ENCODE measurements at places on chromosomes 1 and 21. TPM values are rescaled to one million over a fixed set of nuclear protein-coding genes. Genes with fewer than 3 reads are reported as not detected.

GRCh38 chr21:42931560-42932235, 6.3 kb upstream of the ERVH48-1 start:
- no peak overlapping the region for H3K4me3 ChIP-seq
- H3K4me1 ChIP-seq, result peaks cover 4% of the 10 kb centered on the region
- H3K27ac ChIP-seq, result no peak overlapping the region
- no peaks in the 10 kb centered on the region for H3K36me3 ChIP-seq
- no peaks in the 10 kb centered on the region for H3K27me3 ChIP-seq
- peak; percentile 23 for DNase-seq

GRCh38 chr1:213929398-213929797, 58.4 kb upstream of the PROX1 start:
- no peaks in the 10 kb centered on the region for H3K36me3 ChIP-seq
- H3K4me3 ChIP-seq, result no peak overlapping the region
- DNase-seq, result no peak
- no peak overlapping the region for H3K27ac ChIP-seq

DNA sequence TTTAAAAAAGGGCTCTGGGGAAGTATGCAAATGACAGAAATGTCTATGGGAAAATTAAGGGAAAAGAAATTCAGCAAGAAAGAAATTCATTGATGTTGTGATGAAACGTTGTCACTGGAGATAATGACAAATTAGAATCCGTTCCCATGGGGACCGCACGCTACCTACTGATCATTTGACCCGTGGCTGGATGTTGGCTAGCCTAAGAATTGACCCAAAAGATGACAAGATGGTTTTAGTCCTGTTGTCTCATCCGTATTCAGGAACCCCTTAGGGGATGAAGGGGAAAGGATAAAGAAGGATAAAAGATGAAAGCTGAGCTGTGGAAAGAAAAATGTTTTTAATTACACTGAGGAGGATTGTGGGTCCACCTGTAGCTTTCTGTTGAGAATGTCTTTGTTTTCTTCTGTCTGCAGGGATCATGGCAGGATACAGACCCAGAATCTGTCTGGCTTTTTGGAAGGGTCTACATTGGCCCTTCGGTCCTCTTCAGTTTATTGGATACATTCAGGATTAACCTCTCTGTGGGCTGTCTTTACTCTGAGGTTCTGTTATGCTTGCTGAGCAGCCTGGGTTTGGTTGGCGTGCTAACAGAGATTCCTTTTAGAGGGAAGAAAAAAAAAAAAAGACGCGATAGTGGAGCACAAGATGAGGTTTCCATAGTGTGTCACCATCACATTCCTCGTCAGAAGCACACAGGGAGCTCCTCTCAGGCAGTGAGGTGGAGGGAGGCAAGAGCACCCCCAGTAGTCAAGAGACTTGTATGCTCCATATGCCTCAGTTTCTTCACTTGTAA, 106.2 kb downstream of the CACHD1 start:
- H3K36me3 ChIP-seq, result no peaks in the 10 kb centered on the region
- no peak overlapping the region for H3K4me3 ChIP-seq
- H3K4me1 ChIP-seq, result no peaks in the 10 kb centered on the region
- no peaks in the 10 kb centered on the region for H3K27me3 ChIP-seq
- no peak for DNase-seq
- H3K27ac ChIP-seq, result no peak overlapping the region

DNA sequence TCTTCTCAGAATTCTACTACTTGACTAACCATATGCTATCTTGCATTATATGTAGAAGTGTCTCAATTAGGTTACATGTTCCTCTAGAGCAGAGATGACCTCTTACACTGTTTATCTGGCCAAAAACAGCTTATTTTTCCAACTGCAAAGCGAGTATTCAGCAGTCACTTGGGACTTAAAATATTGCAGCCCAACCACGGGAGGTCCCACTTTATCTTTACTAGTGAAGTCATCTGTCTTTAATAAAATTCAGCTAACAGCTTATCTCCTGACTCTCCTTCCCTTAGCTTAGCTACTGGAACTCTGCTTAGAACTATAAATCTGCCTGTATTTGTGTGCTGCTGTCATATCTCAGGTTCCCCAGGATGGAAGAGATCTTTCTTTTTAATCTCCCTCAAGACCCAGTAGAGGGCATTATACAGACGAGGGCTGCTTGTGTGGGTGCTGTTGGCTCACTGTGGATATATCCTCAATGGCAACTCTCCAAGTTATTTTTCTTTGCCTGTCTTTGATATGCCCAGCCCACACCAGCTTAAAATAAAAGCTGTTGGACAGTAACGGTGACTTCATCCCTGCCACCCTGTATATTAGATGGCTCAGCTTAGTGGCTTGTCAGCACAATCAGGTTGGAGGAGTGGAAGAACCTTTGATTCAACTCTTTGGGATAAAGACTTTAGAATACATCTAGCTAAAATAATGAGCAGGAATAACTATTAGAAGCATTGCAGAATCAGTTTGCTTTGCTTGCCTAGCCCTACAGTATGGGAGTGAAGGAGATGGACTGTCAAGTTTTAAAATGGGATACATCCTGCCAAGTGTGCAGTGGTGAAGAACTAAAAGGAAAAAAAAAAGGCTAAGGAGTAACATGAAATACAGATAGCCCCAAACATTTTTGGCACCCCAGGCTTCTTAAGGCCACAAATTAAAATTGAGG, 9.6 kb downstream of the ENSA start:
- no peak for DNase-seq
- peaks cover 60% of the 10 kb centered on the region for H3K36me3 ChIP-seq
- peak overlapping the region; percentile 39 for H3K27ac ChIP-seq

DNA sequence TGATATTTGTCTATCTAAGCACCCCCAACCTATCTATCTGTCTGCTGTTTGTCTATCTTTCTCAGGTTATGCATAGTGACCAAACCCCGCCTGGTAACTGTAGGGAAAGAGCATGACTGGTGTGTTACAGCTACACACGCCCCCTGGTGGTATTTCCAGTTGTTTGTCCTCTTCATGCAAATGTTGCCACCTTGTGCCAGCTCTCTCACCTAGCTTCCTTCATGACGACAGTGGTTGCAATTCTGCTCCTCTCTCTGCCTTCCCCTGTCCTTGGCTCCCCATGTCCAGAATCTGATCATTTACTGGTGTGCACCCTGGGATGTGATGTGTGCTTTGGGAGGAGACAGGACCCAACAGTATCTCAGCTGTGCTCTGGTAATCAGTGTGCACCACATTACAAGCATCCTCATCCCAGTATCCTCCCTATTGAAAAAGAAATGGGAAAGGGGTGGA, 8.1 kb upstream of the INKA2 start:
- no peaks in the 10 kb centered on the region for H3K4me1 ChIP-seq
- H3K36me3 ChIP-seq, result no peaks in the 10 kb centered on the region
- no peak overlapping the region for H3K27ac ChIP-seq
- no peaks in the 10 kb centered on the region for H3K27me3 ChIP-seq
- H3K4me3 ChIP-seq, result no peak overlapping the region

DNA sequence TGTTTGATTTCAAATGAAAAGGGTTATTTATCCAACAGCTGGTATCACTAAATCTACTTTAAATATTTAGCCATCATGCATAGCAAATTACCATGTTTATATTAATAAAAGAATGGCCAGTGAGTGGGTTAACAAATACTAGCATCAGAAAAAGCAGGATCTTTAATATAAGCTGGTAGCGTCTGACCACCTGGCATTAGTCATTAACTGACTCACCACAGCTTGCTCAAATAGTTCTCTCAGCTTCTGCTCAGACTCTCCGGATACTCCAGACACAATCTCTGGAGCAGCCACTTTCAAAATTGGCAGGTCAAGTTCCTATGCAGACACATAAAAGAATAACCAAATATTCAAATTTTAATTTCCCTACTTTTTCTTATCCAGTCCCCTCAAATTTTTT, 29.6 kb downstream of the NVL start:
- no peaks in the 10 kb centered on the region for H3K4me1 ChIP-seq
- no peak overlapping the region for H3K4me3 ChIP-seq
- DNase-seq, result no peak
- no peaks in the 10 kb centered on the region for H3K27me3 ChIP-seq
- H3K36me3 ChIP-seq, result peaks cover 98% of the 10 kb centered on the region

DNA sequence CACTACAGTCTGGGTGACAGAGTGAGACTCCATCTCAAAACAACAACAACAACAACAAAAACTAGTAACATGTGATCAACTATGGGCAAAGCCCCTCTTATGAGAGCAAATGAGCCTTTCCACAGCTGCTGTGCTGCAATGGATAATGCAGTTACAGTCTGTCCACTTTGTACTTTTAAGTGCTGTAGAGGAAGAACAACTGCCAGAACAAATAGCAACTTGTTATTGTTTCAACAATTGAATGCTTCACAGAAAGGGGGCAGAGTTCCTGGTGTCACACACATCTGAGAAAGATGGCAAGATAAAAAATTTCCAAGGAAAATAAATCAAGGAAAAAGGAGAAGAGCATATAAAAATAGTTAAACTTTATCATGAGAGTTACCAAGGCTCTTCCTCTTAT, 243.6 kb upstream of the DMRTA2 start:
- no peaks in the 10 kb centered on the region for H3K36me3 ChIP-seq
- peaks cover 34% of the 10 kb centered on the region for H3K4me1 ChIP-seq
- no peaks in the 10 kb centered on the region for H3K27me3 ChIP-seq

GRCh38 chr1:212118167-212118871, 82.8 kb downstream of the DTL start:
- H3K27me3 ChIP-seq, result no peaks in the 10 kb centered on the region
- DNase-seq, result no peak
- H3K36me3 ChIP-seq, result no peaks in the 10 kb centered on the region
- H3K4me1 ChIP-seq, result no peaks in the 10 kb centered on the region
- no peak overlapping the region for H3K4me3 ChIP-seq
- no peak overlapping the region for H3K27ac ChIP-seq

GRCh38 chr1:8165595-8166360, 139.7 kb upstream of the ERRFI1 start:
- H3K27me3 ChIP-seq, result no peaks in the 10 kb centered on the region
- no peak for DNase-seq
- no peak overlapping the region for H3K4me3 ChIP-seq
- H3K27ac ChIP-seq, result no peak overlapping the region

DNA sequence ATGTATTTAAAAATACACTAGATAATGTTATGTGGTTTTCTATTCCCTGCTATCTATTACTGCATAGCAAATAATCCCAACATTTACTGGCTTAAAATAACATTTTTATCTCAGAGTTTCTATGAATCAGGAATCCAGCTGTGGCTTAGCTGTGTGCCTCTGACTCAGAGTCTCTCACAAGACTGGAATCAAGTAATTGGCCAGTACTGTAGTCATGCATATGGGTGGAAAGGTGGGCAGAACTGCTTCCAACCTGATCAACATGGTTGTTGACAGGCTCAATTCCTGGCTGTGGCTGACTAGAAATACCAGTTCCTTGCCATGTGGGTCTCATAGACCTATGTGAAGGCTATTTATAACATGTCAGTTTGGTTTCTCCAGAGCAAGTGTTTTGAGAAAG, 131.8 kb downstream of the PDE4B start:
- no peaks in the 10 kb centered on the region for H3K27me3 ChIP-seq
- no peaks in the 10 kb centered on the region for H3K4me1 ChIP-seq
- H3K4me3 ChIP-seq, result no peak overlapping the region
- no peak for DNase-seq
- H3K27ac ChIP-seq, result no peak overlapping the region
- H3K36me3 ChIP-seq, result no peaks in the 10 kb centered on the region

GRCh38 chr1:221069178-221069903, 190.1 kb downstream of the HLX start:
- H3K27me3 ChIP-seq, result no peaks in the 10 kb centered on the region
- no peak for DNase-seq
- no peaks in the 10 kb centered on the region for H3K36me3 ChIP-seq
- H3K27ac ChIP-seq, result no peak overlapping the region
- H3K4me1 ChIP-seq, result peaks cover 18% of the 10 kb centered on the region
- H3K4me3 ChIP-seq, result no peak overlapping the region

DNA sequence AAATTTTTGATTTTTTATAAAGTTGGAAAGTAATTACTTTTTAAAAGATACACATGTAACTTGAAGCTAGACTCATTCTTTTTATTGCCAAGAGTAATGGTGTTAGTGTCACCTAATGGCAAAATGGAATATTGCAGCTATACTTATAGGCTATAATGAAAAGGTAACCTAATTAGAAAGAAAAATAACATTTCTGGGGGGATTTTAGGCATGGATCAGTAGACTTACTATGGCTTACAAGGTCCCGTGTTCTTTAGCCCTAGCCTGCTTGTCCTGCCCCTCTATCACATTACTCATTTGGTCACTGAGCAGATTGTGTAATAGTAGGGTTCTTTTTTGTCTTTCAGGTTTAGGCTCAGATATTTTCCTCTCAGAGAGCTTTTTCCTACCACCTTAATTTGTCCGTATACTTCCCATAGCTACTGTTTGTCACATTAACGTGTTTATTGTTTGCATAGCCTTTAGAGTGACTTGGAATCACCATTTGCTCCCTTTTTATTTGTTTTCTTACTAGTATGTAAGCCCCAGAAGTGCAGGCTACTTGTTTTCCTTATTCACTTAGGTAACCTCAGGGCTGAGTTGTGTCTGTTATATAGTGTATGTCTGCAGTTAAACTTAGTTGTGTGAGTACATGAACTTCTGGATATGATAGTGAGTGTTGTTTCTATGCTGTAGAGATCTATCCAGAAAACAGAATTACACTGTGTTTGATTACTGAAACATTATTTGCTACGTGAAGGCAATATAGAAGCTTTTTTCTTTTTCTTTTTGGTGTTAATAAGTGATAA, 58.7 kb downstream of the RABGAP1L start:
- H3K4me3 ChIP-seq, result no peak overlapping the region
- no peak for DNase-seq
- H3K4me1 ChIP-seq, result no peaks in the 10 kb centered on the region
- H3K27ac ChIP-seq, result no peak overlapping the region
- H3K36me3 ChIP-seq, result peaks cover 5% of the 10 kb centered on the region

The ORC1 gene
- 0.43 TPM for total RNA-seq

The HSPB7 gene
- 10.7 TPM for total RNA-seq

The FHAD1 gene
- total RNA-seq, result 2.4 TPM

The NLRP3 gene
- 4.9 TPM for total RNA-seq

The SPATA46 gene
- total RNA-seq, result not detected

The C1QTNF12 gene
- total RNA-seq, result 2.6 TPM

The C1orf87 gene
- 1.7 TPM for total RNA-seq

The NR1I3 gene
- total RNA-seq, result not detected

The PEAR1 gene
- 17.9 TPM for total RNA-seq

The GRHL3 gene
- total RNA-seq, result 0.55 TPM

The HFM1 gene
- 0.64 TPM for total RNA-seq

The ADARB1 gene
- total RNA-seq, result 73.6 TPM

All from upper lobe of right lung (tissue), 1 donor.